Activated T-cell treated with anti-CD3 and anti-CD28 coated beads for 4 hours (primary cell): ENCODE measurements at places on chromosomes 5 and 9.
A peak's percentile ranks its signal among the peaks of the same experiment; 100 is the strongest.

DNA sequence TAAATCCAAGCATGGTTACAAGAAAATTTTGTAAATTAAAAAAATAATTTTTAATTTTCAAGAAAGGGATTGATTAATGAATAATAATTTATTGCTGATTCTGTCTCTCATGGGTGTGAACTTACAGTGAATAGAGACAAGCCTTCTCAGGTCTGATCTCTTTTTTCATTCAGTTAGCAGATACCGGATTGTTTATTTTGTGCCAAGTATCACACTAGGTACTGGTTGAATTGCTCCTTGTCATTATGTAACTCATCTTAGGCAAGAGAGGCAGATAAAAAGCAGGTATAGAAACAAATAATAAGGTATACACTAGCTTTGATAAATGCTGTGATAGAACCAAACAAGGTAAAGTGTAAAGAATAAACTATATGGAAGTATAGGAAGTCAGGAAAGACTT is 283.3 kb downstream of the PJA2 start:
- DNase-seq, result no peak

DNA sequence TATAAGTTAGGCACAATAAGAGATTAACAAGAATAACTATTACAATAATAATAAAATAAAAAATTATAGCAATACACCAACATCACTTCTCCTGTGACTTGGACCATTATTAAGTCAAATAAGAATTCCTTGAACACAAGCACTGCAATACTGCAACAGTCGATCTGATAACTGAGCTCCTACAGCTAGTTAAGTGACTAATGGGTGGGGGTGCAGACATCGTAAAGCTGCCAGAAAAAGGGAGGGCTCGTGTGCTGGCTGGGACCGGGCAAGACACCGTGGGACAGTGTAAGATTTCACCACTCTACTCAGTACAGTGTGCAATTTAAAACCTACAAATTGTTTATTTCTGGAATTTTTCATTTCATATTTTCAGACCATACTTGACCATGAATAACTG is 78.8 kb downstream of the SNX24 start:
- DNase-seq, result no peak

DNA sequence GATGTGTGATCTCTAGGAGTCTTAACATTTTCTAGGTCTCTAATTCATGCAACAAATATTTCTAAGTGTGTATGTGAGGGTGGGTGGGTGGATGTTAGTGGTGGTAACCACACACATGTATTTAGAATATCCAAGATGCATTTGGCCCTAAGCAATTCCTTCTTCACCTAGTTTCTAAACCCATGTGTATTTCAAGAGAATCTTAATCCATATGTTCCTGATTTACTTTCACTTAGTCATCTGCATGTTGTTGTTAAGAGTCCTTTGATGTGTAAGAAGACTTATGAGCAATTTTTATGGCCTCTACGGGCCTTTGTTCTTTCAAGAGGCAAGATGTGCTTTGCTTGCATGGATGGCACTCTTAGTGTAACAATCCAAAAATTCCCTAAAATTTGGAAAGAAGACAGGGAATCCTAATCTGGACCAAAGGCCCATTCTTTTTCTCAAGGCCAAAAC is 282.6 kb downstream of the SPATA31D1 start:
- no peak for DNase-seq

GRCh38 chr9:134319306-134320125 is 6.7 kb upstream of the RXRA start:
- DNase-seq, result no peak

DNA sequence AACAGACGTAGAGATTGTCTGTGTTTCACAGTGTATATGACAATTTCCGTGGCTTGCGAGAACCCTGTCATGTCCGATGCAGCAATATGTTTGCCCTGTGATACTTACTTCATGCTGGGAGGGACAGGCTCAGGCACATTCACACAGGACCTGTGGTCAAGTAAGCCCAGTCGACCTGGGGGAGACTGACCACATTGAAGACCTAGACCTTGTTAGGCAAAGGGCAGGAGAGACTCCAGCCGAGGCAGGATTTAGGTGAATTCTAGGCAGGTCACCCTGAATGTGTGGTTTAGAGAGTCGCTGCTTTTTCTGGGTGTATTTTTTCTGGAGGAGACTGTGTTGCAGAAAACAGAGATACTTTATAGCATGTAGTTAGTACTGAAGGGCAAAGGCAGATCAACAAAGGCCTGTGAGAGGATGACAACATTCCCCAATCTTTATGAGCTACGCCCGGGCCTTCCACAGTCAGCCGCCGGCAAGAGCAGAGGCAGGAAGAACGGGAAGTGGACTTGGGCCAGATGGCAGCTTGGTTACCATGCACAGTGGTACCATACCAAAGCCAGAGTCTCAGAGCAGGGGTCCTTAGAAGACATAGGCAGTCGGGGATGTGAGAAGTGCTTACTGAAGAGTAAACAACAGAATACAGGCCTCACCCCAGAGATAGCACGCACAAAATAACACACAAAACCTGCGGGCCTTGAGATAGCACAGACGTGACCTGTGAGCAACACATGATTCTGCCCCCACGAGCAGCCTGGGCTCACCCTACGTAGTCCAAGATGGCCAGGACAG is 220.7 kb downstream of the CACNA1B start:
- no peak for DNase-seq

- DNase-seq, result no peak
Measured at GRCh38 chr5:73867345-73868335, 241.6 kb downstream of the ARHGEF28 start.

DNA sequence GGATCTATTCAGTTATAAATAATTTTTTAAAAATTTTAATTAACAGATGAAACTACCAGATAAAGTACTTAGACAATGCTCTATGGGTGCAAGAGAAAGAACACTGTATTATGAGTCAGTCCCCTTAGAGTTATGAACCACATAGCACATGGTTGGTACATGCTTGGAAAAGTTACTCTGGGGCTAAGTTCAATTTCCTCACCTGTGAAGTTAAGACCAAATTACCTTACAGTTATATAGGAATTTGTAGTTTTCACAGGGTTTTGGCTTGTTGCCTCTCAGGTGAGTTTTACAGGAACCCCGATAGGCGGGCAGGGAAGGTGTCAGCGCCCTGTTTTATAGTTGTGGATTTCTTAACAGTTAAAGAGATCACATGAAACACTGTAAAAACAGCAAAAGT is 1.2 kb downstream of the PANK3 start:
- no peak for DNase-seq

- DNase-seq, result no peak
Measured at GRCh38 chr5:156647034-156647451, 203.1 kb upstream of the PPP1R2B start.

GRCh38 chr5:141597394-141597793 is 21.4 kb downstream of the DIAPH1 start:
- no peak for DNase-seq

- no peak for DNase-seq
Measured at GRCh38 chr5:173342813-173343755, 14.9 kb upstream of the STC2 start.

GRCh38 chr5:73792687-73793320 is 166.8 kb downstream of the ARHGEF28 start:
- peak; percentile 45 for DNase-seq

GRCh38 chr5:132500244-132500930 is 9.8 kb upstream of the IRF1 start:
- DNase-seq, result no peak

- no peak for DNase-seq
Measured at GRCh38 chr9:134707031-134707680, 65.6 kb downstream of the COL5A1 start.

GRCh38 chr9:87855061-87855460 is 27.6 kb upstream of the SPATA31E1 start:
- DNase-seq, result no peak

GRCh38 chr5:112930082-112930344 is 8.0 kb upstream of the REEP5 start:
- no peak for DNase-seq

DNA sequence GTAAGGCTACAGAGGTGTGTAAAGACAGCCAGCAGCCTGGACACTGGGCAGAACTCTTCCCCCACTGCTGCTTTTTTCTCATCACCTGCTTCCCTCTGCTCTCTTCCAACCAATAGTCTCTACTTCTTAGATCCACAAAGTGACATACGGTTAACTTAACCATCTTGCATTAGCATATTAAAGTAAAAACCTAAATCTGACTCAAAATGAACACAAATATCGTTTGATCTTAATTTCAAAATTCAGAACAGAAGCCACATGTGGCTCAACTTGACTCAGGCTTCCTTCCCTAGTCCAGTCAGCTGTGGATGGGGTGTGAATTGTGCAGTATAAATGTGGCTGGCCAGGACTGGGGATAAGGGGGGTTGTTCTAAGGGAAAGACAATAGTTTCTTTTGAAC is 114.3 kb downstream of the STARD4 start:
- DNase-seq, result no peak

GRCh38 chr5:646396-647201 is 34.5 kb downstream of the CEP72 start:
- DNase-seq, result no peak

DNA sequence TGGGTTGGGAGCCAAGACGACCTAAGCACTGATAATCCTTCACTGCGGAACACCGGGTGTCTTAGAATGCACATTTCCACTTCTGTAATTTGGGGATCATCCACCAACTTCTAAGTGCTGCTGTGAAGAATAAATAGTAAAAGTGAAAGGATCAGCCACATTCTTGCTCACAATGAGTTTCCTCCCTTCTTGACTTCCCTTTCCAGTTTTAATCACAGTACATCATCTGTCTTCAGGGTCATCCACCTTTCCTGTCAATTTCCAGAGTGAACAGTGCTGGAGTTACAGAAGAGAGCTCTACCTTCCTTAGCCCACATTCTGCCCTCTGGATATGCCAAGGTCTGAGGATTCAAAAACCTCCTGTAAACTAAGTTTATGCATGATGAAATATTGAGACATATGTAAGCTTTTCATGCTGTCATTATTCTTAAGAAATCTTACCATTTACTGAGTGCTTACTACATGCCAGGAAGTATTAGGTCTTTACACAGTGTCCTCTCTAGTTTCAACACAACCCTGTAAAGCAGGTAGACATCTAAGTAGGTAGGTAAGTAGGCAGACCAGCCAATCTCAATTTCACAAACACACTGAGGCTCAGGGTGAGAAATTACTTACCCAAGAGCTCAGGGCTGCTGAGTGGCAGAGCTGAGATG is 105.2 kb downstream of the CDK5RAP2 start:
- DNase-seq, result no peak

DNA sequence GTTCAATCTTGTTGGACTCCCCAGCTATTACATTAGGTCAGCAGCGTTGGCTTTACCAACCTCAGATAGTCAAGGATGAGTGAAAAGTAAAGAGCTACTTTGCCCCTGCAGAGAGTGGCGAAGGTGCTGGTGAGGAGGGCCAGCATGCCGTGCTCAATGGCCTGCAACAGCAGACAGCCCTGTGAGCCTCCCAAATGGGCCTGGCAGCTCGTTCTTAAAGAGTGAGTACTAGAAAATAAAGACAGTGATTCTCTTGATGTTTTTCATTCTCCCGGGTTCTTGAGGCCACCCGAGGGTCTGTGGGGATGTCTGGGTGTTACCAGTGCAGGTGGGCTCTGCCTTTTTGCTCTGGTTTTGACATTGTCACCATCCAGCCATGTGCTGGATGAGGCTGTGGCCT is 16.2 kb downstream of the GADD45G start:
- no peak for DNase-seq

- DNase-seq, result no peak
Measured at GRCh38 chr9:34454571-34455065, 3.8 kb downstream of the FAM219A start.

GRCh38 chr5:149344151-149344550 is 1.1 kb upstream of the GRPEL2 start:
- DNase-seq, result no peak

DNA sequence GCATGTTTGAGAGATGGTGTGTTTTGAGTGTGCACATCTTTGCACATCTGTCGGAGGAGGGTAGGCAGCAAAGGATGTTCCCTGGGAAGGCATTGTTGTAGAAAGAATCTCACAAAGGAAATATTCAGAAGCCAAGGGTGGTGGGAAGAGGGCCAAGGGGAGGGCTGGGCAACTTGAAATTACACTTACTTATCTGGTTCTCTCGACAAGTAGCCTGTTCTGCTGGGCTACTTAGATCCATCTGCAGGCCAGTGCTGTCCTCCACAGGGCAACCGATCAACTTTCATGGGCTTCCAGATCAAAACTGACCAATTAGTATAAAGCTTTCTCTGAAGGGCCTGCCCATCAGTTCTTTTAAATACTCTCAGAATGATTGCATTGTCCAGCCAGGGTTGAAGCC is 495.2 kb downstream of the GADD45G start:
- no peak for DNase-seq

DNA sequence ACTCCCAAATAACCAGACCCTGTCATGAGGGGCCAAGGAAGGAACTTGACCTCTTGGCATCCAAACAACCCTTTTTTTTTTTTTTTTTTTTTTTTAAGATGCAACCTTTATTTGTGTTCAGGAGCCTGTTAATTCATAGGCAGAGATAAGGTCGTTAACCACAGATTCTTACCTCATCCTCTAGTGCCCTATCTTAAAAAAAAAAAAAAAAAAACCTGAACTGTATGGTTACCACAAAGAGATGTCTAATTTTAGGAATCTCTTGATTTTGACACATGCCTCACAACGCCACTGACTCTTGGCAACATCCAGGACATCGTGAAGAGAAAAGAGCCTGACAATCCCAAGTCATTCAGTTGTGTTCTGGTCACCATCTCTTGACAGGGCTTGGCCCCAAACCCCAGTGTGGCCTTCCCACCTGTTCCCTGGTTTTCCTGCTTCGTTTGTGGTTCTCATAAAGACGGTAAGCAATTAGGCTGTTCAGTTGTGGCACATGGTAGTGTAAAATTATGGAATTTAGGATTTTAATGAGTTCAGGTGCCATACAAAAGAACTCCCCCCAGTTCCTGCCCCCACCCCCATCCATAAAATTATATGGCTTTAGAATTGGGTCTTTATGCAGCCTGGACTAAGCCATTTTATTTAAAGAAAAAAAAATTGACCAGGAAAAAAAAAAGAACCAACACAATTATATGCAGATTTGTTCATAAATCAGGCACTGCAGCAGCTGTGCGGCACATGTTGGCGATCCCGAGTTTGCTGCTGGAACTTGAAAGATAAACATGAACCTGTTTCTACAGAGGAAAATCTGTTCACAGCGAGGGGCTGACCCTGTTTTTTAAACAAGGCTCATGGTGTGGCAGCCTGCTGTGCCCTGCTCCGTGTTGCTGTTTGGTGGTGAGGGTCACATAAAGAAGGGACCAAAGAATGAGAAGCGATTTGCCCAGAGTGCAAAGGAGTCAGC is 267.8 kb upstream of the CLINT1 start:
- no peak for DNase-seq

DNA sequence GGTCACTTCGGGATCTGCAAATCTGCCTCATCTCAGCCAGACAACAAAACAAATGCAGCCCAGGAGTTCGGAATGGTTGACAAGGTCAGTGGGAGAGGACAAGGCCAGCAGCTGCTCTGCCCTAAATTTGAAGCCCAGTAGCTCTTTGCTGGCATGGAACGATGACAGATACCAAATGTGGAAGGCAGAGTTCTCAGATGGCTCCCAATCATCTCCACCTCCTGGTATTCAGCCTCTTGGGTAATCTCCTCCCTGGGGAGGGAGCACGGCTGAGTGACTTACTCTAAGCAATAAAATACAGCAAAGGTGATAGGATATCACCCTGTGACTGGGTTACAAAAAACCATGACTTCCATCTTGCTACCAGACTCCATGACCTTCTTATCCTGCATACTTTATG is 172.8 kb downstream of the ENTREP1 start:
- no peak for DNase-seq
